ENCODE measurements at places on chromosomes 12 and 14. TPM values are rescaled to one million over a fixed set of nuclear protein-coding genes. Genes with fewer than 3 reads are reported as not detected.

DNA sequence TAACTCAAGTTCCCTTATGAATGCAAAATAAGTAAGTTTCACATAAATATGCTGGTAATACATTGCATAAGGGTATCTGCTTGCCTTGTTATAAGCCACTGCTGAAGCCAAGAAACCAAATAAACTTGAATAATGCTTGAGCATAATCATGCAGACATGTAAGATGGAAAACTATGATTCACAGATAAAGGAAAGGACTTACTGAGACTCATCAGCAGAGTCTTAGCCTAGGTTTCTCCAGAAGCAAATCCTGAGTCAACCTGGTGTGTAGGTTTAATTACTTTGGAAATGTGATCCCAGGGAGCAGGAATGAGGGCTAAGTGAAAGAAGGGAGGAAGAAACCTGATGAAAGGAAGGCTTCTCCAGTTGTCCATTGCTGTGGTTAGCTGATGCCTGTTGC, 107.7 kb upstream of the BTG1 start:
- no peak for DNase-seq

DNA sequence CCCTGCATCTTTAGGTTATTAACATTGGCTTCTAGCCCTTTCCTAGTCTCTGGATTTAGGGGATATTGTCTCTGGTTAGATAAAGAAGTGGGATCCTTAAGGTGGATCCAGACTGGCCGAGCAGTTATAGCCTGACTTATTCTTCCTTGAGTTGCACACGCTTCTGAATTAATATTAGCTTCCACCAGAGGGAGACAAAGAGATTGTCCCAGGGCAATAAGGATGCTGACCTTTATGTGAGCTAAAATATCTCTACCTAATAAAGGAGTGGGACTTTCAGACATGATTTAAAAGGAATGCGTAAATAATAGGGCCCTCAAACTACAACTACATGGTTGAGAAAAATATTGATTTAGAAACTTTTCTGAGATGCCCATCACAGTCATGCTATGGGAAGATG, 139.7 kb downstream of the SLCO1B3 start:
- DNase-seq = no peak

- DNase-seq = no peak
These were observed 272.6 kb downstream of the DAD1 start for GRCh38 chr14:22316473-22316872.

- no peak for DNase-seq
These were observed 33.4 kb downstream of the PDZRN4 start for GRCh38 chr12:41221491-41221890.

- DNase-seq = peak; percentile 88
These were observed 48.7 kb upstream of the ATF1 start for GRCh38 chr12:50715174-50715573.

GRCh38 chr12:63318933-63319332, 167.9 kb upstream of the AVPR1A start:
- DNase-seq = no peak

DNA sequence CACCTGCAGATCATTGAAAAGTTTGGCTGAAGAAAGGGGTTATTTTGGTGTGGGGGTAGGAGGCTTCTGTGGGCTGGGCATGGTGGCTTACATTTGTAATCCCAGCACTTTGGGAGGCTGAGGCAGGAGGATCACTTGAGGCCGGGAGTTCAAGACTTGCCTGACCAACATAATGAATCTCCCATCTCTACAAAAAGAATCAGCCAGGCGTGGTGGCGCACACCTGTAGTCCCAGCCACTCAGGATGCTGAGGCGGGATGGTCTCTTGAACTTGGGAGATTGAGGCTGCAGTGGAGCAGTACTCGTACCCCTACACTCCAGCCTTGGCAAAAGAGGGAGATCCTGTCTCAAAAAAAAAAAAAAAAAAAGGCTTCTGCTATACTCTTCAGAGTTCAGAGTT, 7.0 kb downstream of the DDIT3 start:
- DNase-seq = no peak

DNA sequence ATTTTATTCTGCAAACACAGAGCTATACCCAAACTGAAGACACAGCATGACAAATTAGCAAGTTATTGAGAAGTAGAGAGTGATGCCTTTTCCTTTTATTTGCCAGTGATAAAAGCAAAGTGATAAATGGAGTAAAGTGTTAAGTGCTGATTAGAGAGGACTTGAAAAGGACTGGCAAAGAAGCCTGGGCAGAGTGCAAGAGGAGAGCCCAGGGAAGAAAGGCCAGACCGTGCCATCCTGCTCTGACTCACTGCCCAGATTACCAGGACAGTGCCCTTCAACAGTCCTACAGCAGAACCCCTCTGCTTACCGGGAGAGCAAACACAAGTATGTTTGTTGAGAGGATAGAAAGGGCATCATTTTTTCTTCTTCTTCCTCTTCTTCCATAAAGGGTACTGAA, 106.5 kb downstream of the ETV6 start:
- DNase-seq = no peak

- no peak for DNase-seq
These were observed 1036.1 kb upstream of the TMEM132C start for GRCh38 chr12:127230843-127231260.

GRCh38 chr14:24409192-24409591, 10.4 kb downstream of the NYNRIN start:
- DNase-seq = no peak

DNA sequence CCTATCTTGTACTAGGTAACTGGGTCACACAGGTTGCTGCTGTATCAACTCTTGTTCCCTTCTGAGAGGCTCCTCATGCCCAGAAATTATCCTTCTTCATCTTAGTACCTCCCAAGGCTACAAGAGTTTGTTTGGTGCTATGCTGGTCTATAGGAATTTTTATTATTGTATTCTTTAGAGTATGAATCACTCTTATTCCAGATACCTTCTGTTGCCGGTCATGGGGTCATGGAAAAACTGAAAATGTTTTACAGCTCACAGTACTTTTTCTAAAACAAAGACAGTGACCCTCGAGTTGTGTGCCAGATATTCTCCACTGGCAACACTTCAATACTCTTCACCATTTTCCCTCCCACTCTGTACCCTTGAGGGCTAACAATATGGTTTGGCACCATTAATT, 1598.0 kb upstream of the TMEM132C start:
- DNase-seq = no peak

DNA sequence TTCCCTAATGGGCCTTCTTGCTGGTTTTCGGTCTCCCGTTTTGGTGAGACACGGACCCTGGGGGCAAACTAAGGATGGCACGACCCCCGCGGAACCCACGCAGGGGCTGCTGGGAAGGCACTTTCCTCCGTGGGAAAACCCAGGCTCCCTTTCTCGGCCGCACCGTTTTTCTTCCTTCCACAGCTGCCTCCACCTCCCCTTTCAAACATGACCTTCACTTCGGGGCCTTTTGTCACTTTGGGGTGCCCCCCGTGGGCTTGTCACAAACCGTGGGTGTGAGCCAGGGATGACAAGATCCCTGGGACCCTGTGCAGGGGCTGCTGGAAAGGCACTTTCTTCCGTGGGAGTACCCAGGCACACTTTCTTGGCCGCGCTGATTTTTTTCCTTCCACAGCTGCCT, 268.7 kb downstream of the ALG10 start:
- no peak for DNase-seq

DNA sequence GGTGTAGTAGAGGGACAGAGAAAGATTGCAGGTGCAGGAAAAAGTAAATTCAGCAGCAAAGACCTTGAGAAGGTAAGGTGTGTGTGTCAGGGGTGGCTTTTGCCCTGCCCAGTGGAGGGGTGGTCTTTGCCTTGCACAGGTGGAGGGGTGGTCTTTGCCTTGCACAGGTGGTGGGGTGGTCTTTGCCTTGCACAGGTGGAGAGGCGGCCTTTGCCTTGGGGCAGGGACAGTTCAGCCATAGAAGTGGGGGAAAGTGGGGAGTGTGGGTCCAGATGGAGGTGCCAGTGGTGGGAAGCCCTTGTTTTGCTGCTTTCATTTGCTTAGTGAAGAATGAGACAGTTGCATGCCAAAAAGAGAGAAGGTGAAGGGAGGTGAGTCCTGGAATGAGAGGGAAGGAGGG, 65.7 kb downstream of the PRMT8 start:
- DNase-seq = no peak

DNA sequence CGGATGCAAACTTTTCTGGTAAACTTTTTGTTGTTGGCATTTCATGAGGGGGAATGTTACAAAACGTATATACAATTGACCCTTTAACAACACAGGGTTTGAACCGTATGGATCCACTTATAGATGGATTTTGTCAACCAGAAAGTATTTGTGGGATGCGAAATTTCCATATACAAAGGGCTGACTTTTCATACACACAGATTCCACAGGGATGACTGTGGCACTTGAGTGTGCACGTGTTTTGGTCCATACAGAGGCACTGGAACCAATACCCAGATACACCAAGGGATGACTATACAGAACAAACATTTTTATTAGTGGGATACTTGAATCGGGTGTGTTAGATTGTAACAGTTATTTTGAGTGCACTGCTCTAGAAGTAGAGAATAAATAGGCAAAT, 29.8 kb upstream of the CCT2 start:
- DNase-seq = no peak

GRCh38 chr12:87311206-87311605, 718.0 kb downstream of the C12orf50 start:
- DNase-seq = no peak

GRCh38 chr12:76152181-76152807, 67.8 kb upstream of the NAP1L1 start:
- DNase-seq = no peak

GRCh38 chr12:116718655-116719454, 19.0 kb downstream of the SPRING1 start:
- no peak for DNase-seq

DNA sequence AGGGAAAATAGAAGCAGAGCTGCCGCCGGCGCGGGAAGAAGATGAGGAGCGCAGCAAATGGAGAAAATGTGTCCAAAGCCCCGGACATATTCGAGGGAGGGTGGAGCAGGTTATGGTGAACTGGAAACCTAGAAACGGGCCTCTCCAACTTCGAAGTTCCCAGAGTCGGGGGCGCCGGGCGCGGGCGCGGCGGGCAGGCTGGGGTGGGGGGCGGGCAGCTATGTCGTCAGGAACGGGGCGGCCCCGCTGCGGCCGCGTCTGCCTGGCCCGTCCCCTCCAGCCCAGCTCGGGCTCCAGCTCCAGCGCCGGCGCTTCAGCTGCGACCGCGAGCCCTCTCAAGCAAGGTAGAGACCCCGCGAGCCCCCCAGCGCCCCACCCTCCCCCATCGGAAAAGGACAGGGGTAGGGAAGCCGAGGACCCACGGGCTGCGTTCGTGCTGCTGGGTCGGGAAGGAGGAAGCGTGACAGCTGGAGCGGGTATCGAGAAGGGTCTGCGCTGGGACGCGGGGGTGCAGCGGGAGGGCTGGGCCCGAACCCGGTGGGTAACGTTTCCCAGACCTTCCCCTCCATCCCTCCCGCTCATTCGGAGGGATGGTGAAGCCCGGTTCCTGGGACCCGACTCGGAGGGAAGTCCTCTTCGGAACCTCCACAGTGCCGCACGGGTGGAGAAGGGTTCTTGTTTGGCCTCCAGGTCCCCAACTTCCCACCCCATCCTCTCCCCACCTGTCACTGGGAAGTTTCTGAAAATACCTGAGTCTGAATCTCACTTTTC, 1.0 kb downstream of the DGKA start:
- DNase-seq = peak; percentile 69

DNA sequence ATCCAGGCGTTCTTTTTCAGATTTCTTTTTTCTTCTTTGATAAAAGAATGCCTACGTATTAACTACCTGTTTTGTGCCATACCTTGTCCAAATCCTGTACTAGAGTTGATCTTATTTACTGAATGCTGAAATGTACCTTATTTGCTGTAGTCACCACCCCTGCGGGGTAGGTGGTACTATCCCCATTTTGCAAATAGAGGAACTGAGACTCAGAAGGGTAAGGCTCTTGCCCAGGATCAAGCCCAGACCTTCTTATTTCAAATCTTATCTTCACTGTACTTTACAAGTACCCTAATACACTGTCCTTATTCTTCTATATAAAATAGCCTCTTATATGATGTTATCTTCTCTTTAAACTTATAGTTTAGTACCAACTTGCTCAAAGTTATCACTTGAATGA, 206.5 kb downstream of the SLC41A2 start:
- DNase-seq = no peak

DNA sequence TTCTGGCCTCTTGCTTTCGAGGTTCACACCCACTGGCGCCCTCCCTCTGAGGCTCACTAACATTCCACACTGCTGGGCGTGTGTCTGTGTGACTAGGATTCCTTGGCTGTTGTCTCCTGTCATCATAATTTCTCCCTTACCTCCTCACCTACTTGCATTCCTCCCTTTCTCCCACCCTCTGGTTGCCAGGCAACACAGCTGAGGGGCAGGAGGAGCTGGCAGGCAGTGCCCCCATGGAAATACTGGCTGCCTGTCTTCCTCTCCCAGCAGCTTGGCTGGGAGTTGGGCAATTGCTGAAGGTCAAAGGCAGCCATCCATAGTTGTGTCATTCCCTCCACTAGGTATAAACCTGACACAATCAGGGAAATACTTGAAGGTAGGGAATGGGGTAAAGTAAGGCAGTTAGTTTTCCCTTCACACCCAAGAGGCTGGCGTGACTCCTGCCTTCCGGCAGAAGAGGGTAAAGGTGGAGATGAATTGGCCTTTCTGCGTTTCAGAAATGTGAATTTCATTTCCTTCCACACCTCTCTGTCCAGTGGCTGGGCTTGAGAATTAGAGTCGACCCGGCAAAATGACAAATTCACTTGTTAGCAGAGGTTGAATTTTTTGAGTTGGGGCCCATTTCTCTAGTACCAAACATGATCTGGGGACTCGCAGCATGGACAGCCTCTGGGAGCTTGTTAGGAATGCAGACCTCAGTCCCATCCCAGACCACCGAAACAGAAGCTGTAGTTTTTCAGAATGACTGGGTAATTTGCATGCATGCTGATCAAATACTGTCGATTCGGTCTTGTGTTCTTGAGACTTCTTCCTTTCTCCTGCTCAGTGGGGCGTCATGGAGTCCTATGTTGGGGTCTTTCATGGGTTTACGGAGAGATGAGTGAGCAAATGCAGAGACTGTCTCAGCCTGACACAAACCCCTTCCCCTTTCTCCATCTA, 24.3 kb upstream of the EMP1 start:
- no peak for DNase-seq

GRCh38 chr14:65193916-65194590, 91.7 kb upstream of the MAX start:
- peak; percentile 30 for DNase-seq

DNA sequence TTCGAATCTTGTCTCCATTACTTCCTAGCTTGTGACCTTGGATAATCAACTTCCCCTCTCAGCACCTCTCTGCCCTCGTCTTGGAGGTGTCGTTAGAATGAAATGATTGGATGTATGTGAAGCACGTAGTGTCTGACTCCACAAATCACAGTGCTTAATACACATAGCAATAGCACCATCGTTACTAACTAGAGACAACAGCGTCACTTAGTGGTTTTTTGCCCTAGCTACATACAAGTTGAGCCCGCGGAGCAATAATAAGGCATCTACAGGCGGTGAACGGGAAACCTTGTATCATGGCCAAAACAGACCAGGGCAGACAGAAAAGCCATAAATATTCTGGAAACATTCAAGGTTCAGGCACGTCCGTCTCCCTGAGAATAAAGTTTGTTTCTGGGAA, 154.9 kb downstream of the ASCL4 start:
- DNase-seq = no peak

GRCh38 chr14:105891221-105891602, 364.8 kb downstream of the TMEM121 start:
- no peak for DNase-seq

The TMEM52B gene
- 0.27 TPM for total RNA-seq

The MIS18BP1 gene
- total RNA-seq = 35.7 TPM

The SLCO1B1 gene
- total RNA-seq = not detected

The TOMM20L gene
- total RNA-seq = not detected

The RIPK3 gene
- 1.2 TPM for total RNA-seq

The TMEM119 gene
- 1.1 TPM for total RNA-seq

The DBX2 gene
- 0.73 TPM for total RNA-seq

The MTA1 gene
- 58.1 TPM for total RNA-seq

The SLC48A1 gene
- total RNA-seq = 7.8 TPM

The DPPA3 gene
- total RNA-seq = not detected

The RAB35 gene
- 21.5 TPM for total RNA-seq
